ENCODE measurements at places on chromosomes 6 and 20.

- DNase-seq = no peak
Observed at GRCh38 chr20:46743088-46743487, 33.6 kb downstream of the SLC2A10 start.

DNA sequence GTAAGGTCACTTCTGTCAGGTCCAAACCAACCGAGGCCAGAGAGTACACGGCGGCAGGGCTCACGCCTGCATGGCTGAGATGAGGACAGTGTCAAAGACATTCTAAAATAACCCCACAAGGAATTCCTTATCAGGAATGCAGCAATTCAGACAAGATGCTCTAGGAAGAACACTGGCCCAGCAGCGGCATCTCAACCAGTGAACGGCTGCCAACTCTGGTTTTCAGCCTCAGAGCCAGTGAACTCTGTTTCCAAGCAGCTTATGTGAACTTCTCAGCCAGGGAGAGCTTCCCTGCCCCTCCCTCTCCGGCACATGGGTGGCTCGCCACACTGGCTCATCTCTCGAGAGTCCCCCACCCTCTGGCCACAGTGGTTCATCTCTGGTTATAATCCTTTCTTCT is 36.9 kb downstream of the KCNQ2 start:
- no peak for DNase-seq

DNA sequence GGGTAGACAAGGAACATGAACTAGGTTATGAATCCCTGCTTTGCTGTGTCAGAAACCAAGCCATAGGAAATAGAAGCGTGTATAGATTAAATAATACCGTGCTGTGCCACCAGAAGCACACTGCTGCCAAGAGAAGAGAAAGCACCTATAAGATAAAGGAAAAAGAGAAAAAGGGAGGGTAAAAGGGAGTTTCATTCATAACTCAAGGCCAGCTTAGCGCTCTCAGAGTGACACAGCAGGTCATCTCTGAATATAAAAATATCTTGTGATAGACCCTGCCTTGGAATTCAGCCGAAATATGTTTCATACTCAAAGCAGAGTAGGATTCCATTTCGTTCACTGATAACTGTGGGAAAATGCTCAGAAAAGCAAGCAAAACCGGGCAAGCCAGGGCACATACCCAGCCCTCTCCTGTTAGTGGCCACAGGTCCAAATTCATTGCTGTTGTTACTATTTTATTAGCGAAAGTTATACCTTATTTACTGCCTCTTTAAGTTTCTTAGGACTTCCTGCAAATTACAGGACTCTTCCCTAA is 8.7 kb downstream of the JAG1 start:
- no peak for DNase-seq

DNA sequence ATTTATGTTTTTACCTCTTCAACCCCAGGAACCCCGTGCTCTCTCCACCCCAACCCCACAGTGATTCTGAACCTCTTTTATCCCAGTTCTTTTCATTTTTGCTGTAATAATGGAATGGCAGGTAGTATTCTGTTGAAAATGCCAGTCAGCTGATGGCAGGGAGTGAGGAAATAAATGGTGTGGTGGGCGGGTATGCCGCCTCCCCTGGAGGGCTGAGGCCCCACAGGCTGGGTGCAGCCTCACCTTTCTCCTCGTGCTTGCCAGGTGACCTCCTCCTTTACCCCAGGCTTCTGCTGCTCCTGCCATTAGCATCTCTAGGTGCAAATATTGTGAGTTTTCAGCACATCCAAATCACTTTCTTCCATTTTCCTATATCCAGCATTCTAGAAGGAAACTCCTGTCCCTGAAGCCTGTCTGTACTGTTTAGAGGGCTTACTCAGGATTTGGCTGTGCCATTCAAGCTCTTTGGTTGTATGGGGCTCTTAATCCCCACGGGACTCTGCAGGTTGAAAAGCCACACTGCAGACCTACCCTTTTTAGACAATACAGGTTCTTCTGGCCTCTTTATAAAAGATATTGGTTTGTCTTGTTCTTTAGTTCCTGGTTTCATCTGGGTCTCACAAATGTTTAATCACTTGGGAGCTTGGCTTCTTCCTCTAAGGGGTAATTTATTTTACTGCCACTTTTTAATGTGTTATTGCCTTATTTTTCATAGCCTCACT is 201.8 kb downstream of the JARID2 start:
- no peak for DNase-seq

DNA sequence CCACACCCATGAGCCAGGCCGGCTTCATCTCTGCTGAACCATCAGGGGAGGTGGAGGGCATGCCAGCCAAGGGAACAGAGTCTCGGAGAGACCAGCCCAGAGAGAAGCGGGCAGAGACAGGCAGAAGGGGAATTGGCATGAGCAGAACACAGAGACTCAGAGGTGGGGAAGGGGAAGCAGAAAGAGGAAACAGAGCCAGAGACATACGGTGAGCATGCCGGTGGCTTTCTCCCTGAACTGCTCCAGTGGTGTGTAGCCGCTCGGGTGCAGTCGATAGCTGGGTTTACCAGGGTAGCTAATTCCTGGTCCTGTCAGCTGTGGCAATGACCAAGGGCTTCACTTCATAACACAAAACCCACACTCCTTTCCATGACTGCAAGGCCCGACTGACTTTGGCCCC is 83.6 kb upstream of the CCDC167 start:
- no peak for DNase-seq

DNA sequence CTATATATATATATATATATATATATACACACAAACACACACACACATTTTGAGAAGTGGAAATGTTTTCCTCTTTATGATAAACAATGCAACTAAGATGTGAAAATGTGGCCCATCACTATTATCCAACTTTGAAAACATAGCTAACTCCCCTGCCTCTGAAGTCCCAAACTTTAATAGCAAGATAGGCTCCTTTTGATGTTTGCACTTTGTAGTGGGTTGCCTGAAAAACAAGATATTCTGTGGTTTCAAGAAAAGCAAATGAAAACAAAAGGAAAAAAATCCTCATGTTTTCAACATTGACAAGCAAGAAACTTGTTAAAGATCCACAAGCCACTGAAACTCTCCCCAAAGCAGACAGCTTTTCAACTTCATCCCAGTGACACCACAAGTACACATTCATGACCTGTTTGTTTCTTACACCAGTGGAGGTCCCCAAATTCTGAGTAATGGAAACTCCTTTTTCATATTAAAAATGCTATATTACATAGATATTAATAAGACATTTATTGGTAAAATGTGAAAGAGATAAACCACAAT is 90.0 kb downstream of the IPCEF1 start:
- no peak for DNase-seq

- no peak for DNase-seq
Observed at GRCh38 chr6:19705606-19706005, 131.6 kb upstream of the ID4 start.

DNA sequence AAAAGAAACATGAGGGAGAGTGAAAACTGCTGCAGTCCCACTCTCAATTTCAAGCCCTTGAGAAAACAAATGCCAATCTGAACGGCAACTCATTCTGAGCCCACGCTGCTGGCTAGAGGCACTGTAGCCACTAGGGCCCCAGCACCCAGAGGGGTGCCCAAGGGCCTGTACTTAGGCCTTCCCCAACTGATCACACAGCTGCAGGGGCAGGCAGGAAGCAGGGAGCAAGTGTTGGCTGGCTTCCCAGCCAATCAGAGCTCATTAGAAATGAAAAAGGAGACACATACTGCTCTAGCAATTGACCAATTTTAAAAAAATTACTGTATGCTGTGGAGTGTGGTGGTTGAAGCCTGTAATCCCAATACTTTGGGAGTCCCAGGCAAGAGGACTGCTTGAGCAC is 3.7 kb upstream of the BEND3 start:
- DNase-seq = no peak

DNA sequence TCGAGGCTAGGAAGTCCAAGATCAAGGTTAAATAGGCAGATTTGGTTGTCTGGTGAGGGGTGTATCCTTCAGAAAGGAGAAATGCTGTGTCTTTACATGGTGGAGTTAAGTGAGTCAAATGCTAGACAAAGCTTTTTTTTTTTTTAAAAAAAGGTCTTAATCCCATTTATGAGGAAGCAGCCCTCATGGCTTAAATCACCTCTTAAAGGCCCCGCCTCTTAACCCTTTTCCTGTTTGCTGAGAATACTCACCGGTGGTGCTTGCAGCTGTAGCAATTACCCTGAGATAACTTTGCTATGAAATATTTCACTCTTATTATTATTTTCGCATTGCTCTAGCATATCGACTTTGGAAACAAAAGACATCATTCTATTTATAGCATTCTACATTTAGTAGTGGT is 30.8 kb downstream of the FBXO30 start:
- no peak for DNase-seq

GRCh38 chr6:13253272-13253671 is 75.1 kb downstream of the TBC1D7 start:
- no peak for DNase-seq

GRCh38 chr6:13990796-13991195 is 66.0 kb downstream of the RNF182 start:
- no peak for DNase-seq

DNA sequence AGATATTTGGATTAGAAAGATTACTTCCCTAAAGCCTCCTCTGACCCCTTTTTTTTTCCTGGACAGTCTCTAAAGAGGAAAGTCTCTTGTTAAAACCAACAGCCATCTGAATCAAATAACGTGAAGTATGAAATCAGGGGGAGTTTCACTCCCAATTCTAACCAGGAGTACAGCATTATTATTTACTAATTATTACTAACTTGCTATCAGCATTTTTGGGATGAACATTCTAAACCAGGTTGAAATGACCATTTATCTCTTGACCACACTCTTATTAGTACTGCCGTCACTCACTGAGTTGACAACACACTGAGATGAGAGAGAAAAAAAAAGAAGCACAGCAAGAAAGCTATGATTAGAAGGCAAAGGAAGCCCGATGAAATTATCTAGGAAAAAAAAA is 114.4 kb upstream of the BCLAF1 start:
- DNase-seq = no peak

DNA sequence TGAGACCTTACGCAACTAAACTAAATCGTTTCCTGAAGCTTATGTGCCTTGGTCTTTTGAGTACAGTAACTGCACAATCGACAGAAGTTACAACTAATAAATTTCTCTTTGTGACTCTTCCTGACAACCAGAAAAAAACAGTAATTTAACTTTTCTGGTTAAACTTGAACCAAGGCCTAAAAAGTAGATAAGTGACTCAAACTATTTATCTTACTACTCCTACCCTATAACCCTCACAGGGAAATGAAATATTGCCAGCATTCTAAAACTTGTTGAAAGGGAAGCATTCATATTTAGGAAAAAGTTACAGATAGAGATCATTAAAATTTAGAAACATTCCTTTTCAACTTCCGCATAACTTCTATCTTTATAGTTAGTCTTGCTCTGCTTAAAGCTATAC is 1034.4 kb downstream of the EYS start:
- no peak for DNase-seq

DNA sequence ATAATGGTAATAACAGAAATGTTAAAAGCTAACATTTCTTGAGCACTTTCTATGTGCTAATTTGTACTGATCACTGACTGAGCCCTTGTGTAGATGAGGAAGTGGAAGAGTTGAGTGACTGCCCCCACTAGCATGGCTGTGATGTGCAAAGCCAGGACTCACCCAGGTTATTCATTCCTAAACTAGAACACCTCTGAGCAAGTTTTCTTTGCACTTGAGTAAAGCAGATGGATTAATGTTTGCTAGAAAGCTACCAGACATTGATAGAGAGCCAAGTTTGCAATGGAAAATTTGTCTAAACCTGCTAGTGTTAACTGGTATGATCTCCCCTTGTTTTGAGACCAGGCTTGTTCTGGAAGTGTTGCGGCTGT is 467.4 kb upstream of the PLCB4 start:
- DNase-seq = no peak

DNA sequence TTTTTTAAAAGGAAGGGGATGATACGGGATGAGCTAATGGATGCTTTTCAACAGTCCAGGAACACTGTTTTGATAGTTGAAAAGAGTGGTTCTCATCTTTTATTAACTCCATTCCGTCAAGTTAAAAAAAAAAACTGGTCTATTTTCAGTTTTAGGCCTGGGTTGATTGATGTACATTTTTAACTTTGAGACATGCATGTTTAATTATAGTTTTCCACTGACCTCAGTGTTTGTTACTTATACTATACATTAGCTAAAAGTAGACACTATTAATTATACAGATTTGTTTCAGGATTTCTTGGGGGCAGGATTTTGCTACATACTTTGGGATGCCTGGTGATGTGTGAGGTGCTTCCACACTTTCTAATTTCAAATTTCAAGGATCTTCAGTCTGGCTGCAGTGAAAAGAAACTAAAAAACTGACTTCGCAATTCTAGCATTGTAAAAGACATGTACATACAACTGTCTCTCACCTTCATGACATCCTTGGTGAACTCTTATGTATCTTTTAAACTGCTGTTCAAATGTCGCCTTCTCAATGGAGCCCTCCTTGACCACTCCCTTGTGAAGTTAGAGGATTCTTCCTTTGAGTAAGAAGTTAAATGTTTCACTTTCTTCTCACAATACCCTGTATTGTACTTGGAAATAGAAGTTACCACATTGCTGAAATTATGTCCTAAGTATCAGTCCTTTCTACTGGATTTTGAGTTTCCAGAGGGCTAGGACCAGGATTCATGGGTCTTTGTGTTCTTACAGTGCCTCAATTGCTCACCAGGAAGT is 101.7 kb downstream of the TSHZ2 start:
- no peak for DNase-seq

DNA sequence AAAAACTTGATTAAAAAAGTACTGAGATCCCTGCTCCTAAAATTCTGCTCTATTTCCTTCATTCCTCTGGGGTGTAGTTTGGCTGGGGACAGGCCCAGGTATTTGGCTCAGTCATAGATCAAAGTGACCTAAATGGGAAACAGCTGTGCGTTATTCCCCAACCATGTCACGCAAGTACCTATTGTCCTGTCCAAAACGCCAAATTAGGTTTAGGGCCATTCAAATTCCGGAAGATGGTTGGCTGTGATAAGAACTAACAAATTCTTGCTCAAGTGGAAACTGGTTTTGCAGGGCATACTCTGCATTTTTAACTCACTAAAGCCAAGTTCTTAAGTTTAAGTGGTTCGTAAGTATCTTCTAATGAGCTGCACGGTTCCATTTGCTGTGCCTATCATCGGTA is 147.6 kb upstream of the TMEM170B start:
- DNase-seq = no peak

- DNase-seq = no peak
Observed at GRCh38 chr6:64817525-64817924, 889.5 kb downstream of the EYS start.

GRCh38 chr6:15389765-15390723 is 144.2 kb downstream of the JARID2 start:
- peak; percentile 54 for DNase-seq

DNA sequence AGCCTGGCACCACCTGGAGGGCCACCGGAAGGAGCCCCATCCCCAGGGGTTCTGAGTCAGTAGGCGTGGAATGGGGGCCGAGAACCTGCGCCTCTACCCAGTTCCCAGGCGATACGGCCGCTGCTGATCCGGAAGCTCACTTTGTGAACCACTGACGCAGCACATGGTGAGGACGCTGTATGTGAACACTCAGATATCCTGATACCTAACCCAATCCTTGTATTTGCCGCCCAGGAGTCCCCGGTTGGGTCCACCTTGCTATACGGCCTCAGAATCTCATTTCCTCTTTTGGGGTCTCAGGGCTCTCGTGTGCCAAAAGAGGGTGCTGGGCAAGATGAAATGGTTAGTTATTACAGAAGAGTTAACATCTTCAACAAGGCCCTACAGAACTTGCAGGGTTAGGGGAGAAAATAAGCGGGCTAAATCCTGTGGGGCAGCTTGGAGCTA is 604 bp upstream of the RAB5IF start:
- no peak for DNase-seq

GRCh38 chr6:33933101-33933500 is 129.3 kb upstream of the MLN start:
- DNase-seq = no peak
